Activated T-cell treated with anti-CD3 and anti-CD28 coated beads, Interleukin-2, amount 50 U/mL, for 48 hours (primary cell): ENCODE measurements at places on chromosomes 12 and 14.

GRCh38 chr12:55036326-55037115 lies 16.7 kb downstream of the NEUROD4 start:
- no peak for DNase-seq

DNA sequence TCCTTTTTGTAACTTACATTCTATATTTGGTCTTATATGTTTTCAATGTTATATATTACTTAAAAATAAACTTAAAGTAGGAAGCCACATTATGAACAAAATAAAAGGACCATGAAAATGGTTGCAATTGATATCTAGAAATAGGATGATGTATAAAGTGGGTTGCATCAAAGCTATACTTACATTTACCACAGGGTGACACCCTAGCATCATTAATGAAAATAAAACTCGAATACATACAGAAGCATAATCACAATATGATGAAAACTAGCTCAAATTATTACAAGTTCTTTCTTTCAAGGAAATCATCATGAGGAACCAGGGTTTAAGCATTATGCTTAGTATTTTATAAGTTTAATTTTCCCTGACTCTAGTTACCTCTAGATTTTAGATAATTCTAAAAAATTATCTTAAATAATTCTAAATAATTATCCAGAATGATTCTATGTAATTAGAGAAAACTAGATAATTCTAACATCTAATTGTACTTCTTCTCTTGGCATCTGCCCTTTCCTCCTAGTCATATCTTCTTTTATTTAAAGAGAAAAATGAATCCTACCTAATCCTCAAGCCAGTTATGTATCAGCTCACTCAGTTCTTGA lies 31.2 kb downstream of the TAS2R7 start:
- DNase-seq, result no peak

DNA sequence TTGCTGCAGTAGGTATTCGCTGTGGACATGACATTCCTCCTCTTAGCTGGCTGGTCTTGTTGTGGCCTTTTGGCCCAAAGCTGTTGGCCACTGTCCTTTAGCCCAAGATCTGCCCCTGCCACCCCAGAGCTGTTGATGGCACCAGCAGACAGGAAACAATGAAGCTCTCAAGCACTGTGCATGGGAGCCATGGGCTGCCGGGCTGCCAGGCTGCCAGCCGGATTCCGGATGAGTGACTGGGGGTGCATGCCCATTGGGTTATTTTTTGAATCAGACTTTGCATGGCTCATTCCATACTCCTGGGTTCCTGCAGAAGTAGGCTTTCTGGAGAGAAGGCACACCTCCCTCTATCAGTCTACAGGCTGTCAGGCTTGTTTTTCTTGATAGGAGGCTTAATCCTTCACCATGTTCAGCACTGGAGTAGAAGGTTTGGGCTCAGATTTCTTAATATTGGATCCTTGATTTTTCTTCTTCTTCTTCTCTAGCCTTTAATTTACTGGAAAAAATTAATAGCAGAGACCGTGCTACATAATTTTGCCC lies 32.4 kb downstream of the MAX start:
- DNase-seq, result no peak

DNA sequence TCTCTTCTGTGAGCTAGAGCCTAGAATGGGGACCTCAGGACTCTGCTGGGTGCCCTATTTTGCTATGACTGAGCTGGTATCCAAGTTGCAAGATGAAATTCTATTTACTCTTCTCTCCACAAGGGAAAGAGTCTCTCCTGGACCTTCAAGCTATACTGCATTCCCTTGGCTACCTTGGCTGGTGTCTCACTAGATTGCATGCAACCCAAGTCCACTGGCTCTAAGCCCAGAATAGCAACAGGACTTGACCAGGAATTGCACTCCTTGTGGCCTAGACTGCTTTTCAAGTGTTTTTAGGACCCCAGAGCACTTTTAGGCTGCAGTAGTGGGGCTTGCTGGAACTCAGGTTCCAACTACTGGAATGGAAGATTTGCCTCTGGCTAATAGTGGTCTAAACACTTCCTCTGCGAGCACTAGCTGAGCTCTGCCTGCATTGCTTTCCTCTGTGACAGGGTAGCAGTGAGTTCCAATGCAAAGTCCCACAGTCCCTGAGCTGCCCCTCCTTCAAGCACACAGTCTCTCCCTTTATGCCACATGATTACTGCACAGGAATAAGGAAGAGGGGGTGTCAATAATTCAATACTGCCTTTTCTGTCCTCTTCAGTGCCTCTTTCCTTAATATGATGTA lies 1009.1 kb upstream of the FLRT2 start:
- DNase-seq, result no peak

GRCh38 chr12:56518570-56518969 lies 3.0 kb upstream of the RBMS2 start:
- DNase-seq, result no peak

DNA sequence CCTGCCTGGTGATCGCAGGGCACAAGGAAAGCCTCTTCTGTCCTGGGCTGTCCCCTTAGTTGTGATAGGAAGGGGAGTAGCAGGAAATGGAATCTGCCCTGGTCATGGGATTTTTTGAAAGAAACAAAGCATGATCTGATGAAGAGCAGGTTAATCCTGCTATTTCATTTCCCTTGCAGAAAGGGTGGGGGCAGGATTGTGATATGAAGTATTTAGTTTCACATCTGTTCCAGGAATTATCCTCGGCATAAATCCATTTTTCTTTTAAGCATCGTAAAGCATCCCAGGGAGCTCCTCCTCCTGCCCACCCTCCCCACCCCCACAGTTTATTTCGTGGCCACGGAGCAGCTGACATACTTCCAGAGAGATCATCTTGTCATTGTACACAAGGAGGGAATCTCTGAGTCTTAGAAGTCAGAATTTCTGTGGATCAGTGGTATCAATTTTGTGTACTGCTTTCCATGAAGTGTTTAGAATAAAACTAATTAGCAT lies 53.1 kb downstream of the TGFB3 start:
- DNase-seq, result no peak

- DNase-seq, result no peak
Measured at GRCh38 chr12:115097416-115097815, 413.4 kb upstream of the TBX3 start.

- no peak for DNase-seq
Measured at GRCh38 chr12:41795051-41795600, 349.5 kb downstream of the GXYLT1 start.

GRCh38 chr14:100652744-100653143 lies 65.5 kb upstream of the BEGAIN start:
- DNase-seq, result no peak

DNA sequence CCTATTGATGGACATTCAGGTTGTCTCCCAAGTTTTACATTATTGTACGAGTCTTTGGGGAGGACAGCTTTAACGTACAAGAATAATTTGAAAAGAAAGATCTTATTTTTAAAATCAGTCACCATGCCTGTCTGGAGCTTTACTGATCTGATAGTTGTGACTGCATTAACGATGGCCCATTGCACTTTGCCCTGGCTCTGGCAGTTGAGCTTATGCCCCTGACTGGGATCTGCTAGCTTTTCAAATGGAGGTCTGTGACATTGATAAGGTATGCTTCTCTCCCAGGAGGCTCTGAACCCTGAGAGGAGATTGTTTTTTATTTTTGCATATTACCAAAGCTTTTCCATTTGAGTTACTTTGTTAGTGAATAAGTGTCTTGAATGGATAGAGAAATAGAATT lies 17.9 kb upstream of the RAB3IP start:
- no peak for DNase-seq

DNA sequence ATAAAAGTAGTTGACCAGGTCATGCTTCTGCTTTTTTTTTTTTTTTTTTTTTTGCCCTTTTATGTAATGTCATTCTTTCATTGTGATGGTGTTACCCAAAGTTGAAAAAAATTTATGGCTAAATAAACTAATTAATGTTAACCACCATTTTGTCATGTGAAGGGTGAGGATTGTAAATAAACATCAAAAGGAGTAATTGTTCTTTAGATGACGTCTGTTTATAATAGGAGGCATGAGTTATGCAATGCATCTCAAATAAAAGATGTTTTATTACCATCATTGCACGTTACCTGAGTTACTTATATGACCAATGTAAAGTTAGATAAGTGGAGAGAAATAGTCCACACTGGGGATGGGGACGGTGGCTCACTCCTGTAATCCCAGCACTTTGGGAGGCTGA lies 349.9 kb upstream of the PDE3A start:
- no peak for DNase-seq

GRCh38 chr14:91171291-91171690 lies 57.4 kb downstream of the DGLUCY start:
- no peak for DNase-seq

GRCh38 chr12:112838731-112839130 lies 47.2 kb downstream of the RPH3A start:
- no peak for DNase-seq

GRCh38 chr12:94282675-94283074 lies 134.3 kb downstream of the PLXNC1 start:
- peak; percentile 48 for DNase-seq

DNA sequence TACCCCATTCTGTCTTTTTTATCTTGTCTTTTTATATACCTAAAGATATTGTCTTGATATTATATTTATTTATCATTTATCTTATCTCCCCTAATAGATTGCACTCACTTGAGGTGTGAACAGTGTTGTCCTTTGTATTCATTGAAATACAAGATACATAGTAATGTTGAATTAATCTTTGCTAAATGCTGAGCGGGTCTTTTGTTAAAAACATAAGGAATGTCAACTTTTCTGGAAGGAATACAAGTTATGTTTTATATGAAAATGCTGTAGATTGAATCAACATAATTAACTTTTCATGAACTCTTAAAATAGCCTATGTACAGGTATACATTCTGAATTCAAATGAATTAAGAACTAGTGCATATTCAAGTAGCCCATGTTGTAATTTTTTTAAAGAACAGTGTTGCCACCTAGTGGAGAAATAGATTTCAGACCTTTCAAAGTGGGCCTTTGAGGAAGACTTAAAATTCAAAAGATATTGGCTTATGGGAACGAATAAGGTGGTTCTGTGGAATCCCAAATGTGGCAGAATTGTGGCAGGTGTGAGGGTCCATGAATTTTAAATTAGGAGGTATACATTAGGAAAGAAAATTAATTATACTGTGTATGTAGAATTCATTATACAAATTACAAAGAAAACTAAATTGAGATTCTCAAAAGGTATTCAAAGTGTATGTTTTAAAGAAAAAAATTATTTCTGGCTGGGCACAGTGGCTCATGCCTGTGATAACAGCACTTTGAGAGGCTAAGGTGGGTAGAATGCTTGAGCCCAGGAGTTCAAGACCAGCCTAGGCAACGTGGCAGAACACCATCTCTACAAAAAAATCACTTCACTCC lies 19.1 kb downstream of the BBOF1 start:
- no peak for DNase-seq

DNA sequence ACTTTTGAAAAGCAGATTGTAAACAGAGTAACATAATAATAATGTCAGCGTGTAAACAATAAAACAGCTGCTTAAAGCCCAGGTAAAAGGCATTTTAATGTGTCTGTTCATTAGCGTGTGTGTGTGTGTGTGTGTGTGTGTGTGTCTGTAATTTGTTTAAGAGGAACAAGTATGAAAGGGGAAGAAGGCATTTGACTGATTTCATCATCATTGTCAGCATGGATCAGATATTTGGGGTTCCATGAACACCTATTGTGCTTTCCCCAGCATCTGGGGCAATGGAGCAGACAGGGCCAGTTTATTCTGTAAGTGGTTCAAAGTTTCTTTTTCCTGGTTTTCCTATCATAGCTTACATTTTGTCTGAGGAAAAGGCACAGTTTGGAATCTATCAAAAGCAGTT lies 28.9 kb downstream of the SLC25A21 start:
- DNase-seq, result no peak

DNA sequence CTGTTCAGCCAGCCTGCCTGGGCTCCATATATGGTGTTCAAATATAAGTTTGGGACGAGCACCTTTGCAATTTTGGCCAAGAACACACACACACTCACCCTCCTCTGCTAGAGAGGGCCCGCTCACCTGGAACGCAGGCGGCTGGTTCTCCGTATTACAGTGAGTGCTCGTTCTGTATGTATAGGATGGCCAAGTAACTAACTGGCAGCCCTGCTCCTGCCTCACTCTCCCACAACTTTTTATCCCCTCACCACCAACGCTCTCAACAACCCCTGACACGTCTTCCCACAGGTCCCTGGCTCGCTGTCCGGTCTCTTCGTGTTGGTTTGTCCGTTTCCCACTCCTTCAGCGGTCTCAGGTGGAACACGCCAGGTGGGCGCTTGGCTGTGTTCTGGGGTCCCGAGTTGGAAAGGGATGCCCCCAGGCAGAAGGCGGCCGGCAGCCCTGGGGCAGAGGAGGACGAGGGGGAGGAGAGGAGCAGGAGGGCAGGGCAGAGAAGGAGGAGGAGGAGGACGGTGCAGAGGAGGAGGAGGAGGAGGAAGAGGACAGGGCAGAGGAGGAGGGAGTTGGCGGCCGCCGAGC lies 398 bp upstream of the MSRB3 start:
- no peak for DNase-seq

DNA sequence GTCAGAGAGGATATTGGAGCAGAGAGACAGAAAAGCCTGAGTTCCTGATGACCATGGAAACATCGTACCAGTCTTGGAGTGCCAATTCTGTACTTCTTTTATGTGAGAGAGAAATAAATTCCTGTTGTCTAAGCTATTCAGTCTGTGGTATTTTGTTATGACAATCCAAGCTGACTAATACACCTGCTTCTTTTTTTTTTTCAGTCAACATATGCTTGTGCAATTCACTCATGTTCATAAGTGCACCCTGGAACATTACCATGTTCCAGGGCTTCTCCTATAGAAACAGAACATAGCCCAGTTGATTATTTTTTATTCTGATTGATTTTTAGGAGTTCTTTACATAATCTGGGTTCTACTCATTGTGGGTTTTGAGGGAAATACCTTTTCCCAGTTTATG lies 1.7 kb upstream of the CHPT1 start:
- DNase-seq, result no peak

- DNase-seq, result no peak
Measured at GRCh38 chr14:45916340-45916953, 663.4 kb upstream of the MIS18BP1 start.

- DNase-seq, result no peak
Measured at GRCh38 chr12:113075137-113075683, 18.7 kb downstream of the DTX1 start.

- DNase-seq, result no peak
Measured at GRCh38 chr12:3311491-3312103, 179.4 kb upstream of the PRMT8 start.

DNA sequence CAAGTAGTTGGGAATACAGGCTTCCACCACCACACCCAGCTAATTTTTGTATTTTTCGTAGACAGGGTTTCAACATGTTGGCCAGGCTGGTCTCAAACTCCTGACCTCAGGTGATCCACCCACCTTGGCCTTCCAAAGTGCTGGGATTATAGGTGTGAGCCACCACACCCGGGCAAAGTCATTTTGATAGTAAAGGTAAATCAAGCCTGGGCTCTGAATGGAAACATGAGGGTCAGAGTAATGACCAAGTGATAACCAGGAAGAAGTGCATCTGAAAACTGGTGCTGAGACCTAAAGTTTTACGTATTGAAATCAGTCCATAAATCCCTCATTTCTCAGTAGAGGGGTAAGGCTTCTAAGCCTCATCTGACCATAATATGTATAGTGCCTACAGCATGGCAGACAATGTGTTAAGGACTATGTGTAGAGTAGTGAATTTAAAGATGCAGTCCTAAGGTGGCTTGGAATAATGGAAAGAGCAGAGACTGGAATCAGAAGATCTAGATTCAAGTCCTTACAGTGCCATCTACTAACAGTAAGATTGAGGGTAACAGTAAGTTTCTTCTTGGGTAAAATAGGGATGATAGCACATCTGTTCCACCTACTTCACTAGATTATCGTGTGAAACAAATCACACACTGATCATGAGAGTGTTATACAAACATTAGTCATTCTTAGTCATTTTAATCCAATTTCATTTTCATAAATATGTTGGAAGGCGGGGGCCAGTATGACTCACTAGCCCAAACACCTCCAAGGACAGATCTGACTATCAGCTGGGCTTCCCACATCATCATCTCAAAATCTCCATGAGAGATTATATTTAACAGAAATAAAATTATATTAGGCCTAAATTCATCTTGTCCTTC lies 11.2 kb downstream of the MAP4K5 start:
- DNase-seq, result peak; percentile 70
